ENCODE measurements at places on chromosomes 3 and 15. TPM values are rescaled to one million over a fixed set of nuclear protein-coding genes. Genes with fewer than 3 reads are reported as not detected.

UBP1 gene
- total RNA-seq: 58.2 TPM

CYP1A1 gene
- total RNA-seq: 0.69 TPM

DNA sequence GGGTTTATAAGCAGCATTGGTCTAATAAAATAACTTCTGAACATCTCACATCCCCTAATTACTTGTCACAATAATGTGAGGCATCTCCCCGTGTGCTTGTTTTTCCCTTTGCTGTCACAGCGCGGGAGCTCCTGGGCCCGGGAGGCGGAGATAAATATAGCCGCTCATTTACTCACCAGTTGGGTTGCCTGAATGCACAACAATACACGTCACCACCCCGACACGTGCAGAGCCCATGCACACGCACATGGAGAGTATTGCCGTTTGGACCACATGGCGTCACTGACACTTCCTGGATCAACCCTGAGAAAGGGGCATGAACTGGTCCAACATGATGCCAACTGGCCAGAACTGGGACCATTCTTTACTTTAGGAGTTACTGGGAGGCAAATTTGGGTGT, 76.2 kb downstream of the MRPL46 start:
- no peak for DNase-seq

DNA sequence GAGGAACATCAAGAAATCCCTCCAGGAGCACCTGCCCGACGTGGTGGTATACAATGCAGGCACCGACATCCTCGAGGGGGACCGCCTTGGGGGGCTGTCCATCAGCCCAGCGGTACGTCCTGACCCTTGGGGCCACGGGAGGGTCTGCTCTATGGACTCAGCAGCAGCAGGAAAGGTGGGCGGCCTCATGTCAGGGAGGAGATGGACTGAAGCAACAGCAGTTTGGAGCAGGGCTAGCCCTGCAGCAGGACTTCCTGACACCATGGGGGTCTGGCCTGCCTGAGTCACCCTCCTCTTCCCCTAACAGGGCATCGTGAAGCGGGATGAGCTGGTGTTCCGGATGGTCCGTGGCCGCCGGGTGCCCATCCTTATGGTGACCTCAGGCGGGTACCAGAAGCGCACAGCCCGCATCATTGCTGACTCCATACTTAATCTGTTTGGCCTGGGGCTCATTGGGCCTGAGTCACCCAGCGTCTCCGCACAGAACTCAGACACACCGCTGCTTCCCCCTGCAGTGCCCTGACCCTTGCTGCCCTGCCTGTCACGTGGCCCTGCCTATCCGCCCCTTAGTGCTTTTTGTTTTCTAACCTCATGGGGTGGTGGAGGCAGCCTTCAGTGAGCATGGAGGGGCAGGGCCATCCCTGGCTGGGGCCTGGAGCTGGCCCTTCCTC, 24.2 kb downstream of the HDAC11 start:
- no peak for DNase-seq

GRCh38 chr3:129603991-129604749, 2.3 kb downstream of the PLXND1 start:
- no peak for DNase-seq

DNA sequence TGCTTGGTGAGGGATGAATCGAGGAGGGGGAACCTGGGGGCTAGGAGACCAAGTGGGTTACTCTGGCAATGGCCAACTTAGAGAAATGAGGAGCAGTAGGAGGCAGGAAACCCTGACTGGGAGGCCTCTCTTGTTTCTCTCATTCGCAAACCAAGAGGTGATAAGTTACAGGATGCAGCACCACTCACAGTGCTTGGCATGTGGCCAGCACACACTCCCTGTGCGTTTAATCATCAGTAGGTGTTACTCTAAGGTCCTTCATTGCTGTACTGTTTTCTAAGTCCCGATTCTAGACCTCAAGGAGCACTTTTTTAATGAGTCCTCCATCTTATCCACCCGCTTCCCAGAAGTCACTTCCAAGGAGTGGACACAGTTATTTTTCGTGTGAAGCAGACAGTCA, 314.1 kb upstream of the TRIM42 start:
- no peak for DNase-seq

DNA sequence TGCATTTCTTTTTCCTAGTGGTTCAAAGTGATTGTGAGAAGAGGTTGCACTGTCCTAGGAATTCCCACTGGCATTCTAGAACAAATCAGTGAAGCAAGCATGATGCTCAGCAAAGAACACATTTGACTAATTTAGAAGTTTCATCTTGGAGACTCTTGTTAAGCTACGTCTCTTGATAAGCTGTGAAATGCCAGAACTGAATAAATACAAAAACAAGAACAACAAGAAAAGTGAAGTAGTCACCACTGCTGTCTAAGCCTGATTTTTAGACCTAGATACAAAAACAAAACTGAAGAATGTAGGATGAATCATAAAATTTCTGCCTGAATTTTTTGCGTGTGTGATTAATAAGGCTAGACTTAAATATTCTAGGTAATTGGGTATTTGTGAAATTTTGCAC, 1162.4 kb downstream of the TUSC7 start:
- no peak for DNase-seq

DNA sequence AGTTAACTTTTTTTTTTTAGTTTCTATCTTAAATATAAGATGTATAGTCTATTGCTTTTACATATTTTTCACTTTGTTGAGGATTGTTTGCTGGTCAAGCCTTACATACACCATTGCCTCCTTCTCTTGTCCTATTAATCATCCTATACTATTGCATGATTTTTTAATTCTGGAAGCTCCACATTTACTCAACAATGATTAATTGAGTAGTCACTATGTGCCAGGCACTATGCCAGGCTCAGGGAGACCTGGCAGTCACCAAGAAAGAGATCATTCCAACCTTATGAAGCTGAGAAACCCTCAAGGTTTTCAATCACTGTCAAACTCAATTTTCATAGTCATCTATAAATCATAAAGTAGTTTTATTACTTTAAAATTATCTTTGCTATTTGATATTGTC, 626.2 kb downstream of the IGSF11 start:
- DNase-seq: no peak

DNA sequence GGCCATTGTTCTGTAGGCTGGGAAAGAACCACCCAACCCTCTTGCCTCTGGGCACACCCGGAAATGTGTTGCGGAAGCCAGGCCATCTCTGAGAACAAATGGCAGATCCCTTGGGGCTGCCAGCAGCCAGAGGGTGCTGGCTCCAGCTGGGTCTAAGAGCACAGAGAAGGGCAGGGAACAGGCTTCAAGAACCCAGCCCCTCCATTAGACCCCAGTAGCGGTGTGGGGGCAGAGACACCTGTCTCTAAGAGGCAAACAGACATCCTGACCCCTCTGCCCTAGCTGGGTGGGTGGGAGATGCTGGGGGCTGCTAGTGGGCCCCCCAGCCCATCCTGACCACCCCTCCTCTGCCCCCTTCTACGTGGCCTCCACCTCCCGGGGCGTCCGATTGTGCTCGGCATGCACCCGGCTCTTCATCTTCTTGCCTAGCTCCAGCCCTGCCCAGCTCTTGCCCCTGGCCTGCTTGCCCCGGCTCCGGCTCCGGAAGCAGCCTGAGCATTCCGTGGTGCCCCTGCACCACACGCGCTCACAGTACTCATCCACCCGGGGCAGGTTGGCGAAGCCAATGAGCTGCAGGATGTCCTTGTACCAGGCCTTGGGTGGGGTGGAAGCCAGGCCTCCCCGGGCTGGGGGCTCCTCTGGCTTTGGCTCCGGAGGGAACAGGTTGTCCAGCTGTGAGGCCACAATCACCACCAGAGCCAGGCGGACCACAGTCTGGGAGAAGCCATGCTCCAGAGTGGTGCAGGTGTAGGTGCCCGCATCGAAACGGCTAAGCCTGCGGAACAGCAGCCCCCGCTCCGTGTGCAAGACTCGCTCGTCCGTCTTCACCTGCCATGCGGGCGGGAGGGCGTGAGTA, 9.4 kb downstream of the SEMA3G start:
- no peak for DNase-seq

Data from skin of body (tissue), 3 donors.